Activated CD8-positive, alpha-beta memory T cell treated with anti-CD3 and anti-CD28 coated beads for 1 hour (primary cell): ENCODE measurements at places on chromosomes 6 and 20.

DNA sequence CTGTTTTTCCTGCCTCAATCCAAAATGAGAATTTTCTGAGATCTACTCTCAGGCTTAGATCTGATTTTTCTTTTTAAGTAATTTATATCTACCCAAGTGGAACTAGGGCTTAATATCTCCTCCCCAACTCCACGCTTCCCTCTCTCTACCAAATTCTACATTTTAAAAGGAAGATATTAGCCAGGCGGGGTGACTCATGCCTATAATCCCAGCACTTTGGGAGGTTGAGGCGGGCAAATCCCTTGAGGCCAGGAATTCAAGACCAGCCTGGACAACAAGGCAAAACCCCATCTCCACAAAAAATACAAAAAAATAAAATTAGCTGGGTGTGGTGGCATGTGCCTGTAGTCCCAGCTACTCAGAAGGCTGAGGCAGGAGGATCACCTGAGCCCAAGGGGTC lies 61.0 kb downstream of the MTFR2 start:
- no peak for DNase-seq

- DNase-seq = no peak
Observed at GRCh38 chr20:46946796-46947195, 52.2 kb downstream of the EYA2 start.

- no peak for DNase-seq
Observed at GRCh38 chr6:124987999-124988591, 25.9 kb downstream of the RNF217 start.

DNA sequence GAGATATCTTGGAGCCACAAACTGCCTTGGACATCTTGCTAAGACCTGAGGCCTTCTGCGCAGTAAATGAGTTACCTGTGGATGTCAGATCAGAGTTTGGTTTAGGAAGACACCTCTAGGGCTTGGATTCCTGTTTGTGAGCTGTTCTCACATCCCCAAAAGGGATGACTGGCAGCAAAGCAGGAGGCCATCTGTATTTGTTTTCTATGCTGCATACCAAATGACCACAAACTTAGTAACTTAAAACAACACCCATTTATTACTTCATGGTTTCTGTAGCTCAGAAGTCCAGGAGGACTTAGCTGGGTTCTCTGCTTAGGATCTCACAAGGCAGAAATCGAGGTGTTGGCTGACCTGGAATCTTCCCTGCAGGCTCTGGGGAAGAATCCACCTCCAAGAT lies 116.7 kb downstream of the UNC5CL start:
- no peak for DNase-seq

DNA sequence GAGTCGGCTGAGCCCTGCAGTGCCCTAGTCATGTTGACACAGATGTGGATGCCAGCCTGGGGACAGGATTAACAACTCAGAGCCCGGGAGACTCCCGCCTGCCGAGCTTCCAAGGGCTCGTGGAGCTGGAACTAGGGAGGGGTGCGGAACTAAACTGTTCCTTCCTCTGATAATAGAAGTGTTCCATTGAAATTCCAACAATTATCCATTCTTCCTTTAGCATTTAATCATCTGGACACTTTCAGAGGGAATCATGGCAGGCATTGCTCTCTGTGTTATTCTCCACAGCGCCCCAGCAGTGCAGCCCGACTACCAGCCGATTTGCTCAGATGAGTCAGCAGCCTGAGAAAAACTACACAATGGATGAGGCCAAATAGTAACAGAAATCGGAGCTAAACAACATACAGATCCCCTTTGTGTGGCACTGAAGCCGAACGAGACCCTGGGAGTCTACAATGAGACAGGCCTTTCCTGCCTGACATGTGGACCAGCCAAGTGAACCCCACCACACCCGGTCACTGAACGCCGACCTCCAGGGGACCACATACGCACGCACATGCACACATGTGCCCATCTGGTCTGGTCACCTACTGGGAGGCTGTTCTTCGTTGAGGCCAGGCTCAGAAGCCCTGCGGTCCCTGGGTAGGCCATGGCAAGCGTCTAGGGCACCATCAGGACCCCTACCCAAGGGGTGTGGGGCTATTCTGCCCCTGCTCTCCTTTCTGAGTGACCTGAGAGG lies 238.4 kb upstream of the AFDN start:
- DNase-seq = no peak

GRCh38 chr6:31265926-31266325 lies 6.0 kb downstream of the HLA-C start:
- no peak for DNase-seq

- DNase-seq = no peak
Observed at GRCh38 chr6:84618046-84618752, 146.2 kb downstream of the TBX18 start.

DNA sequence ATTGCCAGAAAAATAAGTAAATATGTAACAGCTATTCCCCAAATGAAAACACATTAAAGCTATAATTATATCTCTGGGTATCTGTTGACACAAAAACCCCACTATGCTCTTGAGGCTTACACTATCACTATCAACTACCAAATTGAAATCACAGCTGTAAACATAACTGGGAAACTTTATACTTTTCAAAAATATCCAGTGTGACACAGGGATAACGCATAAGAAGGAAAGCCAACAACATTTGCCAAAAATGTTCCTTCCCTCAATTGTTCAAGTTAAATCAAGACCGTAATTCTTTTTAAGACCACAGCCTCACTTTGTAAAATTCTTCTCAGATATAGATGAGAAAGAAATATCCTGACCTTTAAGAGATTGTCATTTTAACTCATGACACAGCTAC lies 3.1 kb downstream of the ZHX3 start:
- no peak for DNase-seq

- DNase-seq = no peak
Observed at GRCh38 chr20:54190217-54190616, 16.4 kb upstream of the CYP24A1 start.

DNA sequence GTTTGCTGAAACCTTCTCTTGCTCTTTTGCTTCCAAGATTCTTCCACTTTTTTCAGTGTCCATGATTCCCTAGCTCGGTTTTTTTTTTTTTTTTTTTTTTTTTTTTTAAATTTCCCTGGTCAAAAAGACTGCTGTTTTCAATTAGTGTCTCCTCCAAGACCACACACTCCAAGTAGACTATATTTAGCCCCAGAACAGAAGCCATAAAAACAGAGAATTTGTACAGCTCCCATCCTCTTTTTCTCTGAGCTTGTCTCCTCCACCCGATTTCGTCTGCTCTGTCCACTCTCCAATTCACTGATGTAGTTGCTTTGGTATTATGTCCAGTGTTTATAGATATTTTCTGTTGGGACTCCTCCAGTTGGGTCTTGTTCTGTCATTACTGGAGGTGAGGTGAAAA lies 37.6 kb downstream of the RSPH3 start:
- DNase-seq = no peak

DNA sequence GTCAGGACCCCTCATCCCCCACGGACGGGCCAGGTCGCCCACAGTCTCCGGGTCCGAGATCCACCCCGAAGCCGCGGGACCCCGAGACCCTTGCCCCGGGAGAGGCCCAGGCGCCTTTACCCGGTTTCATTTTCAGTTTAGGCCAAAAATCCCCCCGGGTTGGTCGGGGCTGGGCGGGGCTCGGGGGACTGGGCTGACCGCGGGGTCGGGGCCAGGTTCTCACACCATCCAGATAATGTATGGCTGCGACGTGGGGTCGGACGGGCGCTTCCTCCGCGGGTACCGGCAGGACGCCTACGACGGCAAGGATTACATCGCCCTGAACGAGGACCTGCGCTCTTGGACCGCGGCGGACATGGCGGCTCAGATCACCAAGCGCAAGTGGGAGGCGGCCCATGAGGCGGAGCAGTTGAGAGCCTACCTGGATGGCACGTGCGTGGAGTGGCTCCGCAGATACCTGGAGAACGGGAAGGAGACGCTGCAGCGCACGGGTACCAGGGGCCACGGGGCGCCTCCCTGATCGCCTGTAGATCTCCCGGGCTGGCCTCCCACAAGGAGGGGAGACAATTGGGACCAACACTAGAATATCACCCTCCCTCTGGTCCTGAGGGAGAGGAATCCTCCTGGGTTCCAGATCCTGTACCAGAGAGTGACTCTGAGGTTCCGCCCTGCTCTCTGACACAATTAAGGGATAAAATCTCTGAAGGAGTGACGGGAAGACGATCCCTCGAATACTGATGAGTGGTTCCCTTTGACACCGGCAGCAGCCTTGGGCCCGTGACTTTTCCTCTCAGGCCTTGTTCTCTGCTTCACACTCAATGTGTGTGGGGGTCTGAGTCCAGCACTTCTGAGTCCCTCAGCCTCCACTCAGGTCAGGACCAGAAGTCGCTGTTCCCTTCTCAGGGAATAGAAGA lies 978 bp downstream of the HLA-A start:
- no peak for DNase-seq

GRCh38 chr6:46657642-46658041 lies 4.9 kb downstream of the SLC25A27 start:
- no peak for DNase-seq

DNA sequence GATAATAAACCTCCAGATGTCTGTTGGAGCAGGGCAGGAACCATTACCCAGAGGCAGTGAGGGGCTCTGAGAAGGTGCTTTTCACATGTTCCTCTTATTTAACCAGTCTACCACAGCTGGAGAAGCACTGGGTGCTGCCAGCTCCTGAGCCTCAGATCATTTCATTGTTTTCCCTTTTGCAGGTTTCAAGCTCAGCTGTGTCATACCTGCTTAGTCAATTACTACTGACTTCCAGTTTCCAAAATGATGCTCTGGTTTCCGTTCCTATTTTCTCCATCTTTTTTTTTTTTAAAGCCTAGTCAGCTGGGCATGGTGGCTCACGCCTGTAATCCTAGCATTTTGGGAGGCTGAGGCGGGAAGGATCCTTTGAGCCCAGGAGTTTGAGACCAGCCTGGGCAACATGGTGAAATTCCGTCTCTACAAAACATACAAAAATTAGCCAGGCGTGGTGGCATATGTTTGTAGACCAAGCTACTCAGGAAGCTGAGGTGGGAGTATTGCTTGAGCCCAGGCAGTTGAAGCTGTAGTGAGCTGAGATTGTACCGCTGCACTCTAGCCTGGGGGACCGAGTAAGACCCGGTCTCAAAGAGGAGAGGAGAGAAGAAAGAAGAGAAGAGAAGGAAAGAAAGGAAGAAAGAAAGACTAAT lies 6.7 kb downstream of the FLOT1 start:
- no peak for DNase-seq

GRCh38 chr6:108588586-108588985 lies 27.9 kb downstream of the FOXO3 start:
- DNase-seq = no peak

GRCh38 chr6:10759312-10759839 lies 11.8 kb downstream of the TMEM14B start:
- no peak for DNase-seq

GRCh38 chr20:35342154-35342769 lies 50.0 kb upstream of the FAM83C start:
- DNase-seq = no peak

DNA sequence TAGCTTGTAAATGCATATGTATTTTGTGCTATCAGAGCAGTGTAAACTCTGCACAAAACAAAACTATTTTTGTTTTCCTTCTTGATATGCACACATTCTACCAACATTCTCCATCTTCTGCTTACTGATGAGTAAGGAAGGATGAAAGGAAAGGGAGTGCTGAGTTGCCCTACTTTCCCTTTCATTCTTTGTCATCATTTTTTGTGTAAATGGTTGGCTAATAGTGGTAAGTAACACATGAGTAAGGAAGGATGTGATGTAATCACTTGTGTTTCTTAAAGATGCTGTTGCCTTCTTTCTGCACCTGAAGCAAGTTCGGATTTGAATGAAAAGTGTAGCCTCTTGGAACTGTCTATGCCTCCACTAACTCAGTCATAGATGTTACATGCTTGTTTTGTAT lies 4.6 kb upstream of the REV3L start:
- DNase-seq = no peak

DNA sequence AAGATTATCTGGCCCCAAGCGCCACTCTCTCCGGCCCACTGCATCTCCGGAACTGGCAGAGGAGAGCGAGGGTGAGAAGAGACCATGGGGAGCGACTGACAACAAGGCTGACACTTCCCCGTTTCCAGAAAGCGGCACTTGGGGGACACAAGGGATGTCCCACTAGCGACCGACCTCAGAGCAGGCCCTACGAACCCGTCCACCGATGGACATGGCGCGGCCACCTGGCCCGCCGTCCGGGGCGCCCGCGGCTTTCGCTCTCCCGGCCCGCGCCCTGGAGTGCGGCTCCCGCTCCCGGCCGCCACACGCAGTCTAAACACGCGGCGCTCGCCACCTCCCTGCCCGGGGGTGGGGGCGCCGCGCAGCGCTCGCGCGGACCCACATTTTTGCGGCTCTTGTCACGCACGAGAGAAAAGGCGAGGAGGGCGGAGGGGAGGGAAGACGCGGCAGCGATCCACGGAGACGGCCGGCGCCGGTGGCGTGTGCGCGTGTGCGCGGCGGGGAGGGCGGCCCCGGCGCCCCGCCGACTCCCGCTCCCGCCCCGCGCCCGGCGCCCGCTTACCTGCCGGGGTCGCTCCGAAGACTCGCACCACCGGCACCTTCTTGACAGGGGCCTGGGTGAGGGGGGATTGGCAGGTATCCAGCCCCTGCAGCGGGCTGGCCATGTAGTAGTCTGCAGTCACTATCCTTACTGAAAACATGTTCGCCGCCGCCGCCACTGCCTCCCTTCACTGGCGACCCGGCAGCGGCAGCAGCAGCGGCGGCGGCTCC lies 645 bp downstream of the REV3L start:
- DNase-seq = peak; percentile 9

GRCh38 chr6:81749707-81750106 lies 2.8 kb downstream of the TENT5A start:
- DNase-seq = no peak

GRCh38 chr6:7150381-7151064 lies 42.8 kb downstream of the RREB1 start:
- no peak for DNase-seq

DNA sequence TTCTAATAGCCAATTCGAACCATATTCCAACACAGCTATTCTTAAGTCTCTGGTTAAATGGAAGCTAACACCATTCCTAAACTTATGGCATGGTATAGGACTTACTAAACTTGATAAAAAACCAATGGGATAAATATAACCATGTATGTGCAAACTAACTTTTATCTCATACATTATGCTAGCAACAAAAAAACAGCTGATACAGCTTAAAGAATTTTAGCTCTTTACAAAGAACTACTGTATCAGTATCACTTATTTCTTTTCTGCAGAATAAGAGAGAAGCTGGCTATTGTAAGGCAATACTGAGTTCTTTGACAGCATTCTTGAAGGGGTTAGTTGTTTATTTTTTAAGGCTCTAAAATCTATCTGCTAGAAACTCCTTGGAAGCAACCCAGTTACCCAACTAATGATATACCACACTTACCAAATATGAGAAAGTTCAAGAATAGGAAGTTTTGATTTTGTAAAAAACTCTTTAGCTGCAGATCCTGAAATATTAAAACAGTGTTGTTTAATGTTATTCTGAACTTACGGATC lies 44.9 kb downstream of the REPS1 start:
- DNase-seq = no peak

- no peak for DNase-seq
Observed at GRCh38 chr20:10427060-10427692, 6.8 kb downstream of the MKKS start.
